ENCODE measurements at places on chromosomes 7 and 10. TPM values are rescaled to one million over a fixed set of nuclear protein-coding genes. Genes with fewer than 3 reads are reported as not detected.

The DLG5 gene
- 44.3 TPM for total RNA-seq

The ADRA2A gene
- 0.23 TPM for total RNA-seq

The TAF5 gene
- 3.6 TPM for total RNA-seq

The ITIH2 gene
- 0.26 TPM for total RNA-seq

The TMEM184A gene
- total RNA-seq = 8.8 TPM

The HSPB1 gene
- 919 TPM for total RNA-seq

The SPDYE2 gene
- not detected for total RNA-seq

The CDK14 gene
- total RNA-seq = 0.13 TPM

The AGBL3 gene
- total RNA-seq = 0.80 TPM

The OR2A12 gene
- not detected for total RNA-seq

The MBL2 gene
- total RNA-seq = not detected

The VSTM4 gene
- 0.38 TPM for total RNA-seq

The C10orf95 gene
- total RNA-seq = 0.25 TPM
